ENCODE measurements at places on chromosomes 16 and 17.

GRCh38 chr17:17789828-17790636 is 46.8 kb downstream of the SREBF1 start:
- DNase-seq: no peak

- no peak for DNase-seq
Observed at GRCh38 chr16:50360779-50361178, 8.0 kb downstream of the BRD7 start.

DNA sequence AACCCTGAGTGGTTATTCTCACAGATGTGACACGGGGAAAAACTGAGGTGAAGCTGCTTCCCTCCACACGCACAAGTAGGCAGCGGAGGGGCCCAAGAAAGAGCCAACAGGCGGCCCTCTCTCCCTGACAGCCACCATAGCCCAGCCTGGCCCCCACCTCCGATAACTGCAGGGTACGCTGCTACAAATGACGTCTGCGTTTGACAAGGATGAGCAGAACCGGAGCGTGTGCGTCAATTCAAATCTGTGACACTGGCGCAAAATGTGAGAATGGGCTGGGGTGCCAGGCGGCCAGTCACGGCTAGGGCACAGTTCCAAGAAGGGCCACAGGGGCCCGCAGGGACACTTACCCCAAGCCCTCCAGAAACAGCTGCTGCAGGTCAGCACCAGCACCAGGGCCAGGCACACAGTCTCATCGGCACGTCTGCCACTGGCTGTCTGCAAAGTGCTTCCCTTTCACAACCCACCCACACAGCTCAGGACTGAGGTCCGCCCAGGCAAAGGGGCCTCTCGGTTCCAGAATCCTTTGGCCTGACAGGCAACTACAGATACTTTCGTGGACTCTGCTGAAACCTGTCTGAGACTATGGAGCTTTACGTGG is 14.4 kb downstream of the AXIN1 start:
- no peak for DNase-seq

DNA sequence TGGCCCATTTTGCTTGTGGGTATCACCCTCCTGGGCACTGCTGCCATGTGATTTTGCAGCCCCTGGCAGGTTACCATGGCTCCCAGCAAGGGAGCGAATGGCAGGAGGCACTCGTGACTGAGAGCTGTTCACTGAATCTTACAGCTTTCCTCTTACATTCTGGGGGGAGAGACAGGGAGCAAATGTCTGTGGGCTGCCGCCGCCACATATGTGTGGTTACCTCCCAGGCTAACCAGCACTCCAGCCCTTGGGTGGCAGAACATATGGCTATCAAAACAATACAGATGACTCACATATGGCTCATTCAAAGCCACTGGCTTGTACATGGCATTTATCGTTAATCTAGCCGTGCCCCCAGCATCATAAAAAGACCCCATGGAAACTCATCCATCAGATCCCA is 19.8 kb downstream of the GTF3C1 start:
- DNase-seq: no peak

DNA sequence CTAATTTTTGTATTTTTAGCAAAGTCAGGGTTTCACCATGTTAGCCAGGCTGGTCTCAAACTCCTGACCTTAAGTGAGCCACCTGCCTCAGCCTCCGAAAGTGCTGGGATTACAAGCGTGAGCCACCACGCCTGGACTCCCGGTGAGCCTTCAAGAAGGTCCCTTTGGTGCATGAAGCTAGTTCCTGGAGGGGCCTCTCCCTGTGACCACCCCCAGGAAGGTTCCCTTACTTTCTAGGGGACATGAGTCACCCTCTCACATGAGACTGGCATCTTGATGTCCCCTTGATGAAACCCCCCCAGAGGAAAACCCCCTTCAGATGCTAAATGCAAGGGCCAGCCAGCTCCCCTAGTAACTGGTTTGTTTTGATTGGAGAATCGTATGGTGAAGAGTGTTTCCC is 12.8 kb downstream of the CARHSP1 start:
- no peak for DNase-seq

DNA sequence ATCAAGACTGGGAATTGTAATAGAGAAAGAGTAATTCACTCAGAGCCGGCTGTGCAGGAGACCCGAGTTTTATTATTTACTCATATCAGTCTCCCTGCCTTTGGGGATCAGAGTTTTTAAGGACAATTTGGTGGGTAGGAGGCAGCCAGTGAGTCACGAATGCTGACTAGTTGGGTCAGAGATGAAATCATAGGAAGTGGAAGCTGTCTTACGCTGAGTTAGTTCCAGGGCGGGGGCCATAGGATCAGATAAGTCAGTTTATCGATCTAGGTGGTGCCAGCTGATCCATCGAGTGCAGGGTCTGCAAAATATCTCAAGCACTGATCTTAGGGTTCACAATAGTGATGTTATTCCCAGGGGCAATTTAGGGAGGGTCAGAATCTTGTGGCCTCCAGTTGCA is 20.2 kb upstream of the GUCY2D start:
- DNase-seq: no peak

GRCh38 chr17:65824901-65825300 is 263.5 kb upstream of the AXIN2 start:
- DNase-seq: no peak

DNA sequence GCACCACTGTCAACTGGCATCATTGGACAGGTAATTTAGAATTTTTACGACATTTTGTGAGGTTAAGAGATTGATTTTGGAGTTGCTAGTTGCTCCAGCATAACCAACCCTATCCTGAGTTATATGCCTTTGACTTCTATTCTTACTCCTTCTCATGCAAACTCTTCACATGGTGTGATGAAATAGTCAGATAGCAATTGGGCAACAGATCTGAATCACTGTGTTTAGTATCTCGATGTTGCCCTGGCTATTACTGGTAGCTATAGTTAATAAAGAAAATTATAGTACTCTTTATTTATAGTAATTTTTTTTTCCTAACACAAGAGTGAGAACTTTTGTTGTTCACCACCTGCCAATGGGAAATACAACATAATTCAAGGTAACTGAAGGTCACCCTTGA is 494.8 kb upstream of the TOM1L1 start:
- DNase-seq: no peak

DNA sequence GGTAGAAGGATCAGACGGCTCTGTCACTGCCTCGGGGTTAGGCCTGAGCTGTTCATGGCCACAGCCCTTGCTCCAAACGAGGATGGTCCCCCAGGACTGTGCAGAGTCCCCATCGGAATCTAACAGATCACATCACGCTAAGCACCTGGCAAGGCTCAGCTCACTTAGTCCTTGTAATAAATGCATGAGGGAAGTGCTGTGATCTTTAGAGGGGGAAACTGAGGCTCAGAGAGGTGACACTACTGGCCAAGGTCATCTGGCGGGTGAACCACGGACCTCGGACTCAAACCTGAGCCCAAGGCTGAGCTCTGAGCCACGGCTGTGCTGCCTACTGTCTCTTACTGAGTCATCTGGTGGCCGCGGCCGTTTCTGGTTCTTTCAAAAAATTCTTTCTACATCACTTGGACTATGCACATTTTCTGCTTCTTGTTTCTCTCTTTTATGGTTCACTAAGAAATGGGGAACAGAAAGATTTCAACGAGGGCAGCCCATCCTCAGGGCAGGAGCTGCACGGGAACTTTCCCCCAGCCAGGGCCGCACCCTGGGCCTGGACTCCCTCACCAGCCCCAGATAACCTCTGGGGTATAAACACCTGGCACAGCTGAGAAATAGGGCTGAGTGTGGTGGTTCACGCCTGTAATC is 55.6 kb downstream of the COTL1 start:
- DNase-seq: no peak

DNA sequence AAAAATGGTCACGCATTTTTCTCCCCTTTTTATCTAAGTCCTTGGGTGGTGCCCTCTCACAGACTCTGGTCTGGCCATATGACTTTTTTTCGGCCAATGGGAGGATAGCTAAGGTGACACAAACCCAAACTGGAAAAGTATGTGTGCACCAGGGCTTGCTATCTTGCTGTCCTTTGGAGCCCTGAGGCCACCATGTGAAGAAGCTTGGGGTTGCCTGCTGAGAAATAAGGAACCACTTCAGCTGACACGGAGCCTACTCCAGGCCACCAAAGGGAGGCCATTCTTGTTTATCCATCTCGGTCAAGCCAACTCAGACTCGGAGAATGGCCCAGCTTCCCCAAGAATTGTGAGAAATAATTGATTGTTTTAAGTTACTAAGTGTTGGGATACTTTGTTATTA is 111.4 kb upstream of the ZFHX3 start:
- no peak for DNase-seq

DNA sequence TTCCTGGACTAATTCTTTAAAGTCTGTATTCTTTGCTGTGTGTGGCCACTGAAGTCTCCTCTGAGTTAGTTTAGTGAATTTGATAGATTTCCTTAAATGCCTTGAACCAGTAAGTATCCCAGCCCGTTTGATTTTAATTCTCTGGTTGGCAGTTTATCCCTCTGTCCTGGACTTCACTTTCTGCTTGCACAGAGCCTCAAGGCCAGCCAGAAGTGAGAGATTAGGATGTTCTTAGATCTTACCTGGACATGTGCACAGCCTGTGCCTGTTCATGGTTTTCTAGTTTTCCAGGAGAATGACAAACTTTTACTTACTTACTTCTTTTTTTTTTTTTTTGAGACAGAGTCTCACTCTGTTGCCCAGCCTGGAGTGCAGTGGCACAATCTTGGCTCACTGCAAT is 10.8 kb upstream of the SLC38A7 start:
- DNase-seq: no peak

DNA sequence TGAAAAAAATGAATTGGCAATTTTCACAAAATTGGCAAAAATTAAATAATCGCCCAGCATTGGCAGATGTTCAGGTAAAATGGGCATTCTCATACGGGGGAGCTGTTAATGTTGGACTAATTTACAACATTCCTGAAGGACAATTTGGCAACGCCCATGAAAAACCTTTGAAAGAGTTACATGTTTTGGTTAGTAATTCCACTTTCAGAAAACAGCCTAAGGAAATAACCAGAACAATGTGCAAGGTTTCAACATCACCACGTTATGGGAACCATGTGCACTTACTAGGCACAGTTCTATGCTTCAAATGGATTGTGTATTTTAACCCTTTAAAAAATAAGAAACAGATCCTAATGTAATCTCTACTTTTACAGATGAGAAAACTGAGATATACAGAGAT is 62.7 kb downstream of the CDYL2 start:
- no peak for DNase-seq

DNA sequence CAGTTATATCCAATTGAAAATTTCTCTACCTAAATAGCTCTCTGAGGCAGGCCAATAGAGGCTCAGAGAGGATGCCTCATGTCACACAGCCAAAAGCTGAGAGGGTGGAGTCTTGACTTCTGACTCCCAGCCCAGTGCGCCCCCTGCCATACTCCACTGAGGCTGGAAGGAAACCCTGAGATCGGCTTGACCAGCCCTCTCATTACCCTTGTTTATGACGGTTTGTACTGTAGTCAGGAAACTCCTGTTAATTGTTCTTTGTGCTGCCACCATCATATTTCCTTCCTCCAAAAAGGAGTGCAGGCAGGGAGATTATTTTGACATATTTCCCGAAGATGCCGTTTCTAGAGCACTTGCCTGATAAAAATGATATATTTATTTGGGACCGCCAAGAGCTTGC is 107.9 kb downstream of the AIPL1 start:
- DNase-seq: no peak

- no peak for DNase-seq
Observed at GRCh38 chr17:39069114-39069756, 82.2 kb downstream of the PLXDC1 start.

DNA sequence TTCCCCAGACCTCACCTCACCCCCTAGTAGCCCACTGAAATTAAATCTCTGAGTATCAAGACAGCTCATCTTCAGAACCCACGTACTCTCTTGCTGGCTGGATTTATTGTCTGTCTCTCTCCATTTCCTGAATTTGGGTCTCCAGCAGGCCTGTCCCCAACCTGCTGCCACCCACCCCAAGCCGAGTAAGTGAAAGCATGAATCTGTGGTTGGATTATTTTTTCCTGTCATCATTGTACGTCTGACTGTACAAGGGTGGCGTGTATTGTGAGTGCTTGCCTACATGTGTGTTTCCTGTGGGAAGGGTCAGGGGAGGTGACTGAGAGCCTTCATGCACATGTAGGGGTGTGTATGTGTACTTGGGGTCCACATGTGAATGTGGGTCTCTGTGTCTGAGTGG is 5.4 kb downstream of the TNP2 start:
- no peak for DNase-seq

DNA sequence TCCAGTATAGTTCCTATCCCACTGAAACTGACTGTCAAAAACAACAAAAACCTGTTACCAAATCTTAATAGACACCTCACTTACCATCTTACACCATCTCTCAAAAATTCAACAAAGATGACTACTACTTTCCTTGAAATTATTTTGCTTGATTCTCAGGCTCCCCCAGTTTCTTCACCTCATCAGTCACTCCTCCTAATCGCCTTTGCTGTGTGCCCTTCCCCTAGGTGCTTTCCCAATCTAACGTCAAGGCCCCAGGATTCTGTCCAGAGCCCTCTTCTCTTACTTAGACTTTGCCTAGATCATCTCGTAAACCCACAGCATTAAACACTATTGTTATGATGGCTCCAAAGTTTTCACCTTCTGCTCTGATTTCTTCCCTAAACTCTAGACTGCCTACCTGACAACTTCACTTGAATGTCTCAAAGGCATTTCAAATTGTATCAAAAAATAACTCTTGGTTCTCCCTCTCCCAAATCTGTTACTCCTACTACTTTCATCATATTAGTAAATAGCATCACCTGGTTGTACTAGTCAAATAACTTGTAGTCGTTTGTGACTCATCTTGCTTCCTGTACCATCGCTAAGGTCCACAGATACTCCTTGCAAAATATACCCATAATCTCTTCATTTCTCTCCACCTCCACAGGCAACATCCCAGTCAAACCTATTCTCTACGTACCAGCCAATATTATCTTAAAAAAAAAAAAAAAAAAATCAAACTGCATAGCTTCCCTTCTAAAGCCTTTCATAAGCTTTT is 18.0 kb downstream of the C16orf87 start:
- DNase-seq: no peak

- no peak for DNase-seq
Observed at GRCh38 chr16:3716831-3717234, 491 bp downstream of the TRAP1 start.

- no peak for DNase-seq
Observed at GRCh38 chr17:29723278-29724047, 100.8 kb upstream of the CORO6 start.

DNA sequence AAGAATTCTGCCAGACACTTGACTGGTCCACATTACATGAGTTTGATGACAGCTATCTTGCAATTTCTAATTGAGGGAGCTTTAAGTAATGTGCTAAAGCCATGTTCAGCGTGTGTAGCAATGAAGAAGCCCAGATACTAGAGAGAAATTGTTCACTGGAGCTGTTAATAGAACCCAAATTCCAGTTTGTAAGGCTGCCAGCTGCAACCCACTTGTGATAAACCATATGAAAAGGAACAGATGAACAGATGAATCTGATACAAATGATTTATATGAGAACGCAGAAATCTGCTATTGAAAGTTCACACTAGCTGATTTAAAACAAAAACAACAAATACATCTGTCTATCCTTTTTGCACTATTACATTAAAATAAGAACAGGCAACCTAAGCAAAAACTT is 6.2 kb downstream of the NACA2 start:
- no peak for DNase-seq

Measured in stimulated activated CD8-positive, alpha-beta memory T cell treated with anti-CD3 and anti-CD28 coated beads, Interleukin-4, amount 100 ng/mL, for 24 hours (primary cell).